ENCODE measurements at places on chromosomes 1 and 21.

GRCh38 chr1:93818570-93818959 is 60.4 kb downstream of the DNTTIP2 start:
- DNase-seq: no peak

GRCh38 chr1:77742011-77742555 is 17.6 kb downstream of the USP33 start:
- DNase-seq: no peak

DNA sequence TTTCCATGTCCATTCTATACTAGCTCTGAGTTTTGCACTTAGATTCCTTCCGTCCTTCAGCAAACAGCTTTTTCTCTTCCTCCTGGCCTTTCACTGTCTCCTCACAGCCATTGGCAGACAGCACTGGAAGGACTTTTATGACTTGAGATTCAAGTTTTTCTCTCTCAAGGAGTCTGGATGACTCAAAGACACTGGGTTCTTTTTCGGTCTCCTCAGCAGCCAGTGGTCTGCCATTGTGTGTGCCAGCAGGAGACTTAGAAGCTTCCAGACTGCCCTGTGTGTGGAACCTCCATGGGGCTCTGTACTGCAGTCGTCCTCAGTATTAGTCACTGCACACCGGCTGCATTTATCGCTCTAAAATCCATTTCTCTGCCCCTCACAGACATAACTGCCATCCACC is 30.5 kb downstream of the NTNG1 start:
- no peak for DNase-seq

GRCh38 chr1:150537732-150538684 is 11.2 kb upstream of the ADAMTSL4 start:
- no peak for DNase-seq

GRCh38 chr1:200206761-200207160 is 179.3 kb downstream of the NR5A2 start:
- DNase-seq: no peak

DNA sequence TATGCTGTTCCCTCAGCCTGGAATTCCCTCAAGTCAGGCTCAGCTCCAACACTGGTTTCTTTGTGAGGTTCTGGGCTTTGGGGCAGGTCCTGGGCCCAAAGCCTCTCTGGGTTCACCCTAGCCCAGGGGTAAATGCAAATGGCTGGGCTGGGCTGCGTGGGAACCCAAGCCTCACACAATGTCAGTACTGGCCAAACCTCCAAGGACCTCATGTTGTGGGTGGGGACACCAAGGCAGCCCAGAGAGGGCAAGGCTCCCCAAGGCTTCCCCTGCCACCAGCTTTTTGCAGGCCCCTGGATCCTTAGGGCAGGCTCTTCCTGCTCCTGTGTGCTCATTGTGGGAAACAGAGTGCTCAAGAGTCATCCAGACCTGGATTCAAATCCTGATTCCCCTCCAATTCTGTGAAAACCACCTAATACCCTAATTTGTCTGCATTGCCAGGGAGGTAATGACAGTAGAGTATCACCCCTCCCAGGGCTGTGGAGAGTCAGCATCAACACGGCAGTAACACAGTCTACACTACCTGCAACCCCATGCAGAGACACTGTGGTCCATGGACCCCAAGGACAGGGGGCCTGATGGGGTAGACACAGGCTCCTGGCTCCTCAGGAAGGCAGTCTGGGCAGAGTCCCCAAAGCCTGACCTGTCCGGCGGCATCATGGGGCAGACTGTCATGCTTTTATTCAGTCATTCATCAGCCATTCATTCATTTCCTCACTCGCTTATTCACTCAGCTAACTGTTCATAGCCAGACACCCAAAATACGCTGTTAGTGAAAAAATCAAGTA is 85.7 kb downstream of the DMRTB1 start:
- DNase-seq: no peak

DNA sequence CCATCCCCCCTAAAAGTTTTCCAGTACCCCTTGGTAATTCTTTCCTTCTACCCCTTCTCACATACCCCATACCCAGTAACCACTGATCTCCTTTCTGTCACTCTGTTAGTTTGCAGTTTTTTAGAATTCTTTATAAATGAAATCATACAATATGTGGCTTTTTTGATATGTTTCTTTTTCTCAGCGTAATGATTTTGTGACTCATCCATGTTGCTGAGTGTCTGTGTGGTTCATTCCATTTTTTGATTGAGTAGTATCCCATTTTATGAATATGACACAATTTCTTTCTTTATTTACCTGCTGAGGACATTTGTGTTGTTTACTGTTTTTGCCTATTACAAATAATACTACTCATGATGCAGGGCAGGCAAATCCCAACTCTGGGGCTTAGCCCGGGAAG is 1605.3 kb downstream of the BRINP3 start:
- DNase-seq: no peak

DNA sequence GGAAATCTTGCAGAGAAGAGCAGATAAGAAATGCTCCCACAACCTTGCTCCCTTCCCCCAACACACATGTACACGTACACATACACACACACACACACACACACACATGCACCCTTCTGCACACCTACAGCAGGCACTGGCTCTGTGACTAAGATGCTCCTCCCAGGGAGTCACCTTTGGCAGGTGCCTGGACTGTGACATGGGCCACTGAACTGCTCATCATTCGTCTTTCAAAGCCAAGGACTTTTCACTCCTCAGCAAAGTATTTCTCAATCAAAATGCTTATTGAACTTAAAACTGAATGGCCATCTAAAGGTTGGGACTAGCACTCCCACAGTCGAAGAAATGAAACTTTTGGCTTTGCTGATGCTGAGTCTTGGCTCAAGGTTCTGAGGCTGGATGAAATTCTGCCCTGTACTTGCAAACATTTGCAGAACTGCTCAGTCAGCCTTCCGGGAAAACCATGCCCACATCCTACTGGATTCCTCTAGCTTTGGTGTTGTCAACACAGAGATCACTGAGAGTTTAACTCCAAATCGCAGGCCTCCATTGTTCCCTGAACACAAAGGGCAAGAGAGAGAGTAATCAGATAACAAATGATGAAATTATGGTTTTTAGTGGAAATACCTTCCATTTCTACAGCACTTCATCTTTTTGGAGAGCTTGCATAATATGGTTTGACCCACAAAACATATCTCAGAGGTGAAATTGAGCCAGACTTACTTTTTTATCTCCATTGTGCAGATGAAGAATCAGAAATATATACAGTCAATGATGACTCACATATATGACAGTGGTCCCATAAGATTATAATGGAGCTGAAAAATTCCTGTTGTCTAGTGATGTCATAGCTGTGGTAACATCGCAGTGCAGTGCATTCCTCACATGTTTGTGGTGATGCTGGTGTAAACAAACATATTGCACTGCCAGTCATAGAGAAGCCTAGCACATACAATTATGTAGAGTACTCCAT is 72.4 kb upstream of the BCAR3 start:
- DNase-seq: no peak

DNA sequence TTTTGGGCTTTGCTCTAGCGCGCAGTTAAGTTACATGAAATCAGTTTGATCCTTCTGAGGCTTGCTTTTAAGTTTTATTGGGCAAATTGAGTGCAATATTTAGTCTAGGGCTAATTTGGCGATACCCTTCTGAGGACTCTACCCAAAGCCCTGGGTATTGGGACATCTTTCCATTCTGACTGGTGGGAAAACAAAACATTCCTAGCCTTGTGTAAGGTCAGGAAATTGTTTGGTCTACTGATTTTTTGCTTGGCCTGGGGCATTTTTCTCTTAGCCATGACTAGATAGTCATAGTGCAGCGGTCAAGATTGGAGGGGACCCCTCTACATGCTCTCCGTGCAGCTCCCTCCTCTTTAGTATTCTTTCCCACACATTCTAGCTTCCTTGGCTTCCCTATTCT is 189.6 kb upstream of the PTGFR start:
- no peak for DNase-seq

GRCh38 chr1:118335331-118335732 is 150.3 kb upstream of the SPAG17 start:
- DNase-seq: no peak

GRCh38 chr1:178942285-178943198 is 71.7 kb upstream of the ANGPTL1 start:
- no peak for DNase-seq

DNA sequence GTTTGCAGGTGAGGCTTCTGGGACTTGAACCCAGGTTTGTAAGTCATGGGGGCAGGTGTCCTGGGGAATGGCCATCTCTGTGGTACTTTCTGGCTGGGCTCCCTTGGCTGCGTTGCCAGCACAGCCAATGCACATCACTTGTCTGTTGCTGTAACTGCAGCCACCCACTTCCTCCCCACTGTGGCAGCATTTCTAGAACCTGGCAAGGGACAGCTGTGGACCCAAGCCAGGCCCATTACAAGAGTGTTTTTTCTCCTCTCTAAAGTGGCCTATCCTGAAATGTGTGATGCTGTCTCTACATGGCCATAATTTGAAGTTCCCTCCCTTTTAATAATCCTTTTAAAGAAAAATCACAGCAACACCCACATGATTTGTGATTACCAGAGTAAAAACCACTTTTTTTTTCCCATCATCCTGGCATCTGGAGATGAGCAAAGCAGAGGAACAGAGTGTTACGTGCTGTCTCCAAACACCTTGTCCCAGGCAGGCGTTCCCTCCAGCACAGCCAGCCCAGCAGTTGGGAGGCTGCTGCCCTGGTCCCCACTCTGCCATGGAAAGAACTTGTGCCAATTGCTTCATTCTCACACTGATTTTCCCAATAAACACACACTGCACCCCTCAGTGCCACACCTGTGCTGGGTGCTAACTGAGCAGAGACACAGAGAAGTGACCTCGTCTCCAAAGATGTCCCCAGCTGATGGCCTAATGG is 360.6 kb upstream of the USP24 start:
- no peak for DNase-seq

DNA sequence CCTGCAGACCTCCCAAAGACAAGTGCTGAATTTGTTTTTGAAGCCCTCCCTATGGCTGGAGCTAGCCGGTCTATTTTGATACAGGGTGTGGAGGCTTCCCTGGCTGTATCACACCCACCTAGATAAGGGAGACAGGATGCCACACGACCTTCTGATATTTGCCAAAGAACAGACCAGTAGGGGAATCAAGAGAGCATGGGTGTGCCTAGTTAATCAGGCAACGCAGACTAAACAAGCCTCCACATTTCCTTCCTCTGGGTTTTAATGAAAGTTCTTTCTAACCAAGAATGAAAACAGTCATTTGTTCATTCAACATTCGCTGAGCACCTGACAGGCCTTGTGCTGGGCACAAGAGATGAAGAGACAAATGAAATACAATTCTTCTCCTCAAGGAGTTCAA is 446.8 kb downstream of the PLPP3 start:
- DNase-seq: no peak

DNA sequence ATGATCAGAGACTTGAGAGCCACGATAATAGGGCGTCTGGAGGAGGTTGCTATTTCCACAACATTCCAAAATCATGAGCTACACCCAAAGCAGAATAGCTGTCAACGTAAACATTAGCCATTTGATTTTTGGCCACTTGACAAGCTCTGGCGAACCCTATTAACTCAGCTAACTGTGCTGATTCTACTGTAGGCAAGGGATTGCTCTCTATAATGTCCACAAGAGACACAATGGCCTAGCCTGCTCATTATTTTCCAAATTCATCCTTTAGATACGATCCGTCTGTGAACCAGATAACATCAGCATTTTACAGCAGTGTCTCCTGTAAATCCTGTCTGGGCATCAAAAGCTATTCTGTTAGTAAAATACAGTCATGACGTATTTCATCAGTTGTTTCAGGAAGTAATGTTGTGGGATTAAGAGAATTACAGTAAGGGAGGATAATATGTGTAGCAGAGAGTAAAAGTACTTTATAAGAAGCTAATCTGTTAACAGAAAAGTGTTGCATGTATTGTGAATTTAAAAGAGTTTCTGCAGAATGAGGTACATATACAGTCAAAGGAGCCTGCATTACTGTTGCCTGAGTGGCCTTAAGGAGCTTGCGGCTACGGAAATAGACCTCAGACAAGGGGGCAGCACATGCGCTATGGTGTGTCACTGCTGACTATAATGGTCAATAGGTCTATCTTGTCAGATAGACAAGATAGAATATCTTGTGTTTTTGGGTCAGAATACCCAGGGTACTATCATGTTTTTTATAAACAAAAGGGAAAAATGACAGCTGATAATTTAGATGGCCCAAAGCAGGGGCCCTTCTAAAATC is 44.9 kb upstream of the TINAGL1 start:
- DNase-seq: no peak

GRCh38 chr1:207876131-207876530 is 34.8 kb downstream of the CD34 start:
- no peak for DNase-seq

- DNase-seq: no peak
These were observed 4.0 kb upstream of the SMIM12 start for GRCh38 chr1:34863501-34863900.

- no peak for DNase-seq
These were observed 4.2 kb downstream of the CADM3 start for GRCh38 chr1:159175571-159175970.

- DNase-seq: no peak
These were observed 252.9 kb upstream of the NR5A2 start for GRCh38 chr1:199774433-199775089.

DNA sequence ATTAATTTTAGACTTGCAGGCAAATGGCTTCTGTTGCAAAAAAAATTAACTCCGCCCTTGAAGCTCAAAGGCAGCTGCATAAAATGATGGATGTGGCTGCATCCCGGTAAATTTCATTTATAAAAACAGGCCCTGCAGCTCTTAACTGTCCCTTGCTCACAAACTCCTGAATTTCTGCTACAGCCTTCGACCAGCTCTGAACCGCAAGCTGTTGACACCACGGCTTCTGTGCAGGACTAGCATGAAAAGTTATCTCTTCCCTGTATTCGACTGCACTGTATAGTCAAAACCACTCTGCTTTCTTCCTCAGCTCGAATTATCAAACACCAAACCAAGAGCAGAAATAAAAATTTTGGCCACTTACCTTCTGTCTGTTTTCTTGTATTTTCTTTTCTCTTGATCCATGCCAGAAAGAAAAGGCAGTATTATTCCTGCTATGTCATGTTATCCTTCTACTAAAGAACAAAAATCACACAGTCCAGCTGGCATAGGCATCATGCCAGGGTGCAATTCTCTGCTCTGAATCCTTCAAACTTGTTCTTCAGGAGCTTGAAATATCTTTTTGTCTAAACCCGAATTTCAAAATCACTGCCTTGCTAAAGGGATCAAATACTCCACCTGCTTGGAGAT is 195.5 kb upstream of the NCAM2 start:
- no peak for DNase-seq

- no peak for DNase-seq
These were observed 764.4 kb downstream of the ADGRL2 start for GRCh38 chr1:82565146-82565545.

Measured in CD4-positive, alpha-beta T cell (primary cell).